ENCODE measurements at places on chromosomes 11 and 22.
A peak's percentile ranks its signal among the peaks of the same experiment; 100 is the strongest.

DNA sequence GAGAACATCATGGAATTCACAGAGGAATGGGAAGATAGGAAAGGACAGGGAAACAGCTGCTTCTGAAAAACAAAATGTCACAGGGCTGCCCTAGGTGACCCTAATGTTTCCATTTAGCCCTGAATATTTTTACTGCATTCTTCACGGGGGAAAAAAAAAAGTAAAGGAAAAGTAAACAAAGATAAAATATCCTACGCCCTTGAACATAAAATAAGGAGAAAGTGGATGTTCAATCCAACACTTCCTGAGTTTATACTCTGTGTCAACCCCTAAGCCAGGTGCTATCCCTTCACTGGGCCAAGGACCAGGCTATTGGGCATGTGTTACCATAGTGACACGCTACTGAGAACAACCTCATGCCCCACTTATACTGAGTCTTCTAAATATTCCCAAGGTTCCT is 84.7 kb downstream of the FAM76B start:
- DNase-seq = no peak

- DNase-seq = no peak
Measured at GRCh38 chr11:131877246-131877942, 507.0 kb downstream of the NTM start.

DNA sequence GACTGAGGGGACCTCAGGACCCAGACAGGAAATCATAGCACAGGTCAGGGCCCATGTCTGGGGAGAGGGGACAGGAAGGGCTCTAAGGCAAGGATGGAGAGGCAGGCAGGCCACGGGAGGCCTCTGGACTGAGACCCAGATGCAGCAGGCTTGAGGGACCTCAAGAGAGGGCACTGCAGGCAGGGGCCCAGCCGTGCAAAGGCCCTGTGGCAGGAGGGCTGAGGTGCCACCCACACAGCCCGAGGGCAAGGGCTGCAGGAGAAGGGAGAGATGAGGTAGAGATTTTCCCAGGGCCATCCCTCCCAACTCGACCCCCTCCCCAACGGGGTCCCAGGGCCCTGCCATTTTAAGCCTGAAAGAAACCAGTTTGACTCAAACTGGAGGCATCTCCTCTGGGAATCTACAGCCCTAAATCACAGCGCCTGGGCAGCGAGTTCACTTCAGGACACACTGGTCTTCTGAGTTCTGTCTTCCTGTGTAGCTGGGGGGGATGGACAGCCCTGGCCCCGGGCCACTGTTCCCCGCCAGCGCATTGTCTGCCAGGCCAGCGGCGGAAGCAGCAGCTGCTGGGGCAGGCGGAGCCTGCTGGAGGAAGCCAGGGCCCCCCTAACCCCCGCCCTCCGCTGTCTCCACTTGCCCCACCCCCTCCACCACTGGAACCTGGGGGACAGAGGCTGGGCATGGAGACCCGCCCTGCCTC is 20.3 kb upstream of the WNT7B start:
- peak; percentile 72 for DNase-seq

- peak; percentile 61 for DNase-seq
Measured at GRCh38 chr11:71977743-71978418, 20.8 kb upstream of the IL18BP start.

DNA sequence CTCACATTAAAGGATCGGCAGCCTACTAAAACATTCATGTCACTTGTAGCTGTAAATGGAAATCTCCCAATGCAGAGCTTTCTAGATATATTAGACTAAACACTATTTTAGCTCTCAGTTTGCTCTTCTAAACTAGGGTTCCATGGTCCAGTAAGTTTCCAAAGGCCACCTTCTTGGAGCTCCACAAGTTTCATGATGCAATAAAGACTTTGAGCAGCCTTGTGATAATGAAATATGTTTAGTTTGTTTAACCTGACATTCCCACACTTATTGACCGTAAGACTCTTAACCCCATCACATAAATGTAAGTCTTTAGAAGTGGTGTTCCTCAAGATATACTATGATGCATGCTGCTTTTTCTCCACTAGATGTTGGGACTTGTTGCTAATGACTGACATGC is 87.7 kb downstream of the TRIM44 start:
- DNase-seq = no peak

- DNase-seq = no peak
Measured at GRCh38 chr11:134481135-134481534, 69.1 kb upstream of the B3GAT1 start.

DNA sequence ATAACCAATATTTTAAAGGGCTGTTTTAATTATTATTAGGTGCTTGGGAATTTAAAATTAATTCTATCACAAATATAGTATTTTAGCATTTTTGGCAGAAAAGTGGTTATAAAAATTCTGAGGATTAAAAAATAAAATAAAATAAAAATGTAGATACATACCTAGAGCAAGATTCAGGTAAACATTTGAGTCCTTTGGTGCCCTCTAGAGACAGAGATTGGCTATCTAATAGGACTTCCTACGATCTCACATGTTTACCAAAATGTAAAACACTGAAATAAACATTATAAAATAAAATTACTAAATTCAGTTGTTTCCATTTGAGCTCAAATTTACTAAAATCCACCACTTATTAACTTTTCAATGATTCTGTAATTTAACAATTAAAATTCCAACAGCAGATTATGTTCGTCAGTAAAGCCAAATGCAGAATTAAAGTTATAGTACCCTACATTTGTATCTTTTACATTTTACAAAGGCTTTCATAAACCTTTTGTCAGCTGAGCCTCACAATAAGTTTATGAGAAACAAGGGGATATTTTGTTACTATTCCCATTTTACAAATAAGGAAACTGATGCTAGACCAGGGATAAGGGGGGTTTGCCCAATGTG is 27.7 kb downstream of the SLC36A4 start:
- DNase-seq = no peak

DNA sequence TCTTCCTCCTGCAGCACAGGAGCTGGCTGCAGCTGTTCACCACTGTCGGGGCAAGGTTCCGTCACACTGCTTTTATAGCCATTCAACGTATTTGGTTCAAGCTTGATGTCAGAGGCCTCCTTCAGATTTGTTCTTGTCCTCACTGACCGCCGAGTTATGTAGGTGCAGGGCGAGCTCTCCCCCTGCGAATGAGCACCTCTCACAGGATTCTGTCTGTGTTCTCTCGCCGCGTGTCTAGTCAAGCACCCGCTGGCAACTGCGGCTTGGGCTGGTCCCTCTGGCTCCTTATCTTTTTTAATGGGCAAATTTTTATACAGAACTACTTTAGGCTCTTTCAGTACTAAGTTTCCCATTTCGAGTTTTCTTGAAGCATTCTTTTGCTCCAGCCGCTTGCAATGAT is 37.4 kb upstream of the CHKA start:
- DNase-seq = no peak

DNA sequence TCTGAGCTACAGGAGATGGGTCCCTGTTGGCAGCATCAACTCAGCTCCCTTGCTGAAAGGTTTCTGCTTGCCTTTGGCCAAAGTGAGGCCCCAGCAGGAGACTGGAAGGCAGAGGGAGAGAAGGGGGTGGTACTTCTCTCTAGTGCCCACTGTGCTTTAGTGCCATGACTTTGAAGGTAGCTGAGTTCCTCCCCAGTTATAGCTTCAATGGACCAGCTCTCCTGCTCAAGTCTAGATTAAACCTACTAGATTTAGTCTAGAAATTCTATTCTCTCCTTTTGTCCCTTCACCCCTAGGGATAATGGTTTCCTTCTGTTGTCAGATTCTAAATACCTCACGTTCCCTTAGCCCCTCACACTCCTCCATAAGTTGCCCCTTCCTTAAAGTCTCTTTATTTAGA is 119.2 kb downstream of the TIMP3 start:
- DNase-seq = no peak

- no peak for DNase-seq
Measured at GRCh38 chr11:73866586-73866996, 10.1 kb downstream of the COA4 start.

GRCh38 chr11:1748636-1749394 is 1.6 kb downstream of the IFITM10 start:
- no peak for DNase-seq

- DNase-seq = no peak
Measured at GRCh38 chr11:112455791-112456190, 195.1 kb upstream of the PLET1 start.

DNA sequence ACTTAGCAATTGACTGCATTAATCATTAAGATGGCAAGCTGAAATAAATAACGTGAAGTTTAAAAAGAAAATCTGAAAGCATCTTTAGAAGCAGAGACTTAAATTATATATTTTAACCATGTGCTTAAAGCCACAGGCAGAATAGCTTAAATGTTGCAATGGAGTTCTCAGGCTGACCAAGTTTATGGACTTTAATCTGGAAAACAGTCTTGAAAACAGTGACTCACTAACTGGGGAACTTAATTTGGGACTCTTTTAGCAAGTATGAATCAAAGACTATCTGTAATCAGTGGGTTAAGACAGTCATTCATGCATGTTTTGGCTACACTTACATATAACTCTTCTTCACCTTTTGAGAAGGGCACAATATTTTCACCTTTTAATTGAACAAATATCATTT is 12.6 kb upstream of the GLYATL1 start:
- DNase-seq = no peak

- DNase-seq = no peak
Measured at GRCh38 chr11:72426103-72426757, 8.1 kb downstream of the CLPB start.

- no peak for DNase-seq
Measured at GRCh38 chr11:34855754-34856095, 60.5 kb downstream of the APIP start.

DNA sequence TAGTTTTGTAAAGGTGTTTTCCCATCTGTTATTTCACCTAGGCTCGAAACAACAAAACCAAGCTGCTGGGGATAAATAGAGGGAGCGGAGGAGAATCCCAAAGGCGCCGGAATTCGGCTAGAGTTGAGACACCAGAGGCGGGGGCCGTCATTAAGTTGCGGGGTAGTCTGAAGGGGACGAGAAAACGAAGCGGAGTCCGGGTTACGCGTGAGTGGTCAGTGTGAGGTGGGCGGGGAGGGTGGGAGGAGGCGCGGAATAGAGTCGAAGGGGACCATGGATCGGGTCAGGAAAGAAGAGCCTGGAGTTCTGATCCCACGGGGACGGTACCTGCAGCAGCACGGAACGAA is 361 bp downstream of the SRPRA start:
- DNase-seq = no peak

DNA sequence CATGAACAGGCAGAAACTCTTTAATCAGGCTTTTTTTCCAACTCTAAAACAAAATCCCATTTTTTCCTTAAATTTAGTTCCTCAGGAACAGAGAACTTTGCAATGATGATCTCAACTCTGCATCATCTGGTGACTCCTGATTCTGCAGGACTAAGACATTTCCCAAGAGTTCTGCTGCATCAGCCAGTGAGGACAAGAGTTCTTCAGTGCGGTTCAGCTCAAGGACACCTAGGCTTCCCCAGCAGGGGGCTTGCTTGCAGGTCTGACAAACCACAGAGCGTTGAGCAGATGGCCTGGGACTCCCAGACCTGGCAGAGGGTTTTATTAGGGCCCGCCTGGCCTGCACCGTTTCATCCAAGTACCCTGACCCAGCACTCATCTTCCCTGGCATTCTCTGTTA is 6.4 kb downstream of the CDCA5 start:
- DNase-seq = no peak

DNA sequence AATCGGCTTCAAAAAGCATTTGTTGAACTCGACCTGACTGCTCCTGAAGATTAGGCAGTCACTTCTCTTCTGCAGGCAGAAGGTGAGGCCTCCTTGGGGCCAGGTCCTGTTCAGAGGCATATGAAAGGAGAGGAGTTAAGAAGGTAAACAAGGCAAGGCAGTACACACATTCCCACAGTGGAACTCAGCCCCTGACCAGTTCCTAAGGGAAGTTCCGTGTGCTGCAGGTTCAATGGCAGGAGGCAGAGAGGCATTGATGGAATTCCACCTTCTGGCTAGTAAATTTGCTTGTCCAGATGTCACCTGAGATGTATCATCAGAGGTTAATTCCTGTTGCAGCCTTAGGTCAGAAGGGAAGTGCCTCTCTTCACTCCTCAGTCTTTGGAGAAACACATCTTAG is 337.0 kb upstream of the MTNR1B start:
- DNase-seq = no peak

GRCh38 chr11:124643042-124643604 is 20.5 kb downstream of the TBRG1 start:
- DNase-seq = no peak

- no peak for DNase-seq
Measured at GRCh38 chr11:86624366-86624765, 48.0 kb downstream of the ME3 start.

DNA sequence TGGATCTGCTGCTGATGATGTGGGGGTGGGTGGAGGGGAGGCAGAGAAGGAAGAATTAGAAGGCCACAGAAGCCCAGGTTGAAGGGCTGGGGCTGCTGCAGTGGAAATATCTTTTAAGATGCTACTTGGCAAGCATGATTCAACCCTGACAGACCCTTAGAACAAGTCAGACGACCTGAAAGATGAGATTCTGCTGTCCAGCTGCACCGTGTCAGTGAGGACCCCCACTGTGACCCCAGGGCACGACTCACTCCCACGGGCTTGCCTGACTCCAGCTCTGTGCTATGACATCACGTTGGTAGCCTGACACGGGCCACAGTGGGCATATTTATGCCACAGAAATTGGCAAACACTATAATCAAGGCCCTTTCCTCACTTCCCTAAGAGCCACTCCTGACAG is 36.0 kb downstream of the LRFN4 start:
- no peak for DNase-seq

GRCh38 chr11:93020248-93021046 is 51.0 kb downstream of the MTNR1B start:
- no peak for DNase-seq

DNA sequence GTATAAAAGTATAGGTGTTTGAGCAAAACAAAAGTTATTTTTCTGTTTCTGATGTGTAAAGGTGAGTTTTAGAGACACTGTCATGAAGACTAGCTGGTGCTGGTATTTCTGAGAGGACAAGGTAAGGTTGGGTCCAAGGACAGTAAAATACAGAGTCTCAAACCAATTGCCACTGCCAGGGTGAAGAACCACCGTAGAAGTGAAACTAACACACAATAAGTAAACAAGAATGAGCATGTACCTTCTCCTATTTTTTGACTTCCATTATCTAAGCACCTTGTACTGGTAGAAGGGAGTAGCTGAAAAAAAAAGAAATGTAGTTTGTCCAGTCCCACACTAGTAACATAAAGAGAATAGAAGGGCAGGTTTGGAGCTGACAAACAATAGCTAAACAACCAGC is 117.3 kb downstream of the TTC28 start:
- no peak for DNase-seq
